ENCODE measurements at places on chromosomes 11 and 22. TPM values are rescaled to one million over a fixed set of nuclear protein-coding genes. Genes with fewer than 3 reads are reported as not detected.
A peak's percentile ranks its signal among the peaks of the same experiment; 100 is the strongest.

NPAS4 gene
- total RNA-seq: 0.77 TPM

SGSM1 gene
- total RNA-seq: 5.1 TPM

TUG1 gene
- total RNA-seq: 118 TPM

DNA sequence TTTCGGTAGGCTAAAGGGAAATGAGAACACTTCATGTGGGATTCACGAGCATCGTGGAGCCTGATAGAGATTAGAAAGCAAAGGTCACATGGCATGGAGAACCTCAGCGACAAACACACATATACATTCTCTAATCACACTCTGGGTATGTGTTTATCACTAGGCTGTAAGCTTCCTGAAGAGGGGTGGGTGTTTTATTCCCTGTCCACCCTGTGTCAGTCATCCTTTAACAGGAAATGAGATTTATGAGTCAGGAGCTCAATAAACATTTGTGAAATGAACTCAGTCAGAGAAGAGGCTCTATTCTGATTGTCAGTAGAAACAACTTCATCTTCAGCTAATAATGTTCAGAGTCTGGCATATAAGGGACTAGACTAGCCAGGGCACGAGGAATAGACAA is 71.7 kb upstream of the EIF3M start:
- peaks cover 6% of the 10 kb centered on the region for H3K4me1 ChIP-seq
- no peak overlapping the region for H3K27ac ChIP-seq
- H3K36me3 ChIP-seq: no peaks in the 10 kb centered on the region
- no peak for DNase-seq

DNA sequence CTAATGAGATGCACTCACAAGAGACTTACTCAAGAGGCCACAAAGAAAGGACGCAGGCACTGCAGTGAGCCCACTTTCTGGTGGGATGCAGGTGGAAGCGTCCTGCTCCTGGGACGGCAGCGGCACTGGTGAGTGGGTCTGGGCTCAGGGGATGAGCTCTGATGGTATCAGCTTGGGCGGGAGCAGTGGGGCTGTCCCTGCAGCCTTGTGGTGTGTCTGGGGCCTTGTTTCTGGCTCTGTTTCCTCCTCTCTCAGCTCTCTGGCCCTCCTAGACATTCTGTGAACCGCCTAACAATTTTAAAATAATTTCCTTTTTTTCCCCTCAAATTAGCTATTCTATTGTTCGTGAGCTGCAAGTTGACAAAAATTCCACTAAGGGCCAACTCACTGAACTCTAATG is 8.8 kb upstream of the ST14 start:
- H3K27me3 ChIP-seq: no peaks in the 10 kb centered on the region
- DNase-seq: no peak
- H3K36me3 ChIP-seq: no peaks in the 10 kb centered on the region
- no peak overlapping the region for H3K4me3 ChIP-seq
- H3K4me1 ChIP-seq: peaks cover 11% of the 10 kb centered on the region
- no peak overlapping the region for H3K27ac ChIP-seq

DNA sequence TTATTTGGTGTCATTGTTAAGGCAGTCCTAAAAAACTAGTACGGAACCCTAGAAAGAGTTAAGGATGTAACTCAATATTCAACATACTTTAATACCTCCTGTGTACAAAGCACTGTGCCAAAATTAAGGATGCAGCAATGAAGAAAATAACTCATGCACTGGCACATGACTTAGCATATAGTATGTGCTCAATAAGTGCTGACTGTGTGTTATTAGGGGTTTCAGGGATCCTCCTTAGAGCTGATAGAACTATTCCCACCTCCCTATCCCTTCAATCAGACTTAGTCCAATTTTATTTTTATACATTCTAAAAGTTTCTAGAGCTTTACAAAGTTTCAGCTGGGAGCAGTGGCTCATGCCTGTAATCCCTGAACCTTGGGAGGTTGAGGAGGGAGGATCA is 6.1 kb upstream of the FEZ1 start:
- no peak for DNase-seq
- no peak overlapping the region for H3K4me3 ChIP-seq
- H3K36me3 ChIP-seq: no peaks in the 10 kb centered on the region
- H3K4me1 ChIP-seq: peaks cover 6% of the 10 kb centered on the region
- peaks cover 21% of the 10 kb centered on the region for H3K27me3 ChIP-seq
- H3K27ac ChIP-seq: no peak overlapping the region

DNA sequence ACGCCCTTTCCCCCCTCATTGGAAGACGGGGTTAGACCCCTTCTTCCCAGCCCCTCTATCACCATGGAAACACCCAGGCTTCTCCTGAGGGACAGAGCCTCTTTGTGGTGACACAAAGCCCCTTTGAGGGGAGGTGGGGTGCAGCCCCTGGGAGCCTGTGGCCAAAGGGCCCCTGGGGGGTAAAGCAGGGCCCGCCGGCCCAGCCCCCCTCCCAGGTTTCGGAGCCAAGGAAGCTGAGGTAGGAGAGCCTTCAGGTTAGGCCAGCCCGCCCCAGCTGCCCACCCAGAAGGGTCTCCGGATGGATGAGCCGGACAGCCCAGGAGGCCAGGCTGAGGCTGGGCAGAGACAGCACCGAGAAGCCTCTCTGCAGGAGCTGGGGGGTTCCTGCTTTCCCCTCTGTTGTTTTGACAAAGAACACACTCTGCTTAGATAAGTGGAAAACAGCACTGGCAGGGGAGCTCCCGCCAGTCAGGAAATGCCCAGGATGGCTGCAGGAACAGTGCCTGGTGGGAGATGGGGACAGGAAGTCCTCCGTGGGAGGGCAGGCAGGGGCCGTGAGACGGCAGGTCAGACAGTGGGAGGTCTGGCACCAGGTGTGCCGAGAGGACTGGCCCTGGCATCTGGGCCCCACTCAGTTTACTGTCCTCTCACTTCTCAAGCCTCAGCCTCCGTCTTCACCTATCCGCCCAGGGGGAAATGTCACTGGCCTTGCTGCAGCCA is 18.2 kb downstream of the ARVCF start:
- H3K36me3 ChIP-seq: no peaks in the 10 kb centered on the region
- H3K4me1 ChIP-seq: peaks cover 23% of the 10 kb centered on the region
- H3K4me3 ChIP-seq: peak overlapping the region; percentile 47
- no peaks in the 10 kb centered on the region for H3K27me3 ChIP-seq
- no peak overlapping the region for H3K27ac ChIP-seq
